ENCODE measurements at places on chromosomes 1 and 21.
A peak's percentile ranks its signal among the peaks of the same experiment; 100 is the strongest.

DNA sequence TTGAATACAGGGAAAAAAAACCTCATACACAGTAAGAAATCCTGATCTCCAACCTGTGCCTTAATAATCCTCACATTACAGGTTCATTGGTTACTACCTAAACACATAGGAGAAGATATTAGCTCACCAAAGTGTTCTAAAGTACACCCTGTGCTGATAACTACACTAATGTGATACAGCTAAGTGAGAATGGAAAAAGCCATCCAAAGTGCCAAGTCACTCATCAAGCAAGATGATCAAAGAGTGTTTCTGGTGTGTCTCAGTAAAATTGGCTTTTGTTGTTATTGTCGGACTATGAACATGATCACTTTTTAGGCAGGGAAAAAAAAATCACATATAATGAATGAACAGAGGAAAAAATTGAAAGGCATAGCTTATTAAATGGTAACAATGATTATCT, 31.4 kb downstream of the EPS15 start:
- DNase-seq = no peak

DNA sequence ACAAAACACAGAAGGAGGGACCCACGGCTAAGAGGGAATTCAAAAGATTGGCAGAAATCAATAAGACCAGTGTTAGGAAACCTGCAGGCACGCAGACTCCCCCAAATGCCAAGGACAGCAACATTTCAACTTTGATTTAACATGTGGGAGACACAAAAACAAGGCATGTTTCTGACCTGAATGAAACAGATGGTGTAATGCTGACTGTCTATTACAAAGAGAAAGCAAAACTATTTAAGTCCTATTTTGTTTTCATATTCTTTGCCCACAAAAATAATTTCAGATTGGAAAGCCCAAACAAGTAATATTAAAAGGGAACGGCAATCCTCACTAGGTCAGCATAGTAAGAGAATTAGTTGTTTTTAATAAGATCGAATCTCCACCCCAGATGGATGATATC, 107.9 kb downstream of the S1PR1 start:
- DNase-seq = no peak

DNA sequence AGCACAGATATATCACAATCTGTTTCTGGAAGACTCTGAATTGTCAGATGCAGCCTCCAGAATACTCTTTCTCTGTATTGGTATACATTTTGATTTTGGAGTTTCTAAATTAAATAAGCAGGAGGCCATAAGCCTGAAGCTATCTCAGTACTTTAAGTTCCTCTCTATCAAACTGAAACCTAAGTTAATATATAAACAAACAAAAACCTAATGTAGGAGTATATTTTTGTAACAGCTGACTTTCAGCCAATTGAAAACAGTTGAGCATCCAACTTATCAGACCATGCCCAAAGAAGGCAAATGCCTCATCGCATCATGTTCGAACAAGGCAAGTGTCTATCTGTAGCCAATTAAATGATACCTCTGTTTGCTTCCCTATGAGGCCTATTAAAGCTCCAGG, 1054.4 kb downstream of the AMY1C start:
- DNase-seq = no peak

DNA sequence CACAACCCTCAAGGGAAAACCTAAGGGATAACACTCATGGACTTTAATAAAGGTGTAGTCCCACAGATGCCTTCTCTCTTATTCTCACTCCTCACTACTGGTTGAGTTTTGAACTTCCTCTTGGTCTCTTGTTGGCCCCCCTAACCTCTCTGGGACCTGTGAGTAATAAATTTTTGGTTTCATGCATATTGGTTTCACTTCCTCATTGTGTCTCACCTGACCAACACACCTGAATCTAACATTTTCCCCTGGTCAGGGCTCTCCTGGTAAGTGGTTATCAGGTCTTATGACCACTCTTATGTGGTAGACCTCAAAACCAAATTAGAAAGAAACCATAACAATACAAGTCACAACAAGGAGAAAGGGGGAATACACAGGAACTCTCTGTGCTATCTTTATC, 60.5 kb upstream of the PRMT6 start:
- peak; percentile 85 for DNase-seq

GRCh38 chr1:16231331-16232315, 5.4 kb downstream of the CPLANE2 start:
- DNase-seq = no peak

- DNase-seq = no peak
These were observed 253.2 kb downstream of the PTPRC start for GRCh38 chr1:198892065-198892464.

DNA sequence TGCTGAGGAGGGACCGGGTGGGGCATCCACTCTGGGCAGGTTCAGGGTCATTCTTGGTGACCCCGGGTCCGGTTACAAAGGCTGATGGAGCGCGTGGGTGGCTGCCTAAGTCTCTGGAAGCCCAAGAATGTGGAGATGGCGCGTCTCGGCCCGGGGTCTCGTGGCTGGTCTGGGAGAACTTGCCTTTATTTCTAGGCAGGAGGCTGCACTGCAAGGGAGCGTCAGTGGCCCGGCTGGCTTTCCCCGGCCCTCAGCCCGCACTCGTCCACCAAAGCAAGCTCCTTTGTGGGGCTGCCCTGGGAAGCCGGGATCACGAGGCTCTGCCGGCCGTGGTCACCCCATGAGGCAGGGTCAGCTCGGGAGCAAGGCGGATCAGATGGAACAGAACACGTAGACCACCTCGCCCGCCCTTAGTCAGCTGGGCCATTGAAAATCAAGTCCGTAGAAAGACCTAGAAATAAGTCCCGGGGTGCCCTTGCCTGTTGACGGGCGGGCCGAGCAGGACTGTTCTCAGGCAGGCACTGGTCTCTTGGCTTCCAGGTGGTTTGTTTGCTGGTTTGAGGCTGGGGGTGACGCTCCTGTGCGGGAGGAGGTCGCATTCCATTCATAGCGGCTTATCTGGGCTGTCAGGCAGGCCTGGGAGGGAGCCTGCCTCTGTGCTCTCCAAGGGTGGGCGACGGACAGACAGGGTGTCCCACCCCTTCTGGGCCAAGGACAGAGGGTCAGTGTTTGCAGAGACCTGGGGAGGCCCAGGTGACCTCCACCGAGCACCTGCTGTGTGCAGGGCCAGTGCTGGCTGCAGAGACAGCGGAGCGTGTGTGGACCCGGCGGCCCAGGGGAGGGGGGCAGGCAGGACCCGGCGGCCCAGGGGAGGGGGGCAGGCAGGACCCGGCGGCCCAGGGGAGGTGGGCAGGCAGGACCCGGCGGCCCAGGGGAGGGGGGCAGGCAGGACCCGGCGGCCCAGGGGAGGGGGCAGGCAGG, 25.8 kb downstream of the COL18A1 start:
- DNase-seq = no peak

DNA sequence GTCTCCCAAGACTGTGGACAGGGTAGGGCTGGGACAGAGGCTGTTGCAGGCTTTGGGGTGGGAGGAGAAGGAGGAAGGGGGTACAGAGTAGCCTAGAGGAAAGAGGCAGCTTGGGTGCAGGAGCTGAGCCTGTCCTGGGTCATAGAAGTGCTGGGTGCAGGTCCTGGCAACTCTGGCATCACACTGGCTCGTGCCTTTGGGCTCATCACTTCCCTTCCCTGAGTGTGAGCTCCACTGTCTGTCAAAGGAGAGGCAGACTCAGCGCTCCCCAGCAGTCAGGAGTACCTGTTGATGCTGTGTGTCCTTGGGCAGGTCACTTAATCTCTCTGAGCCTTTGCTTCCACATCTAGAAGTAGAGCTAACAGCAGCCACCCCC, 157.1 kb downstream of the PTPRU start:
- no peak for DNase-seq

Measured in GM06990 (cell line).